Skin of body (tissue), 3 donors: ENCODE measurements at places on chromosomes 7 and 10. TPM values are rescaled to one million over a fixed set of nuclear protein-coding genes. Genes with fewer than 3 reads are reported as not detected.

DNA sequence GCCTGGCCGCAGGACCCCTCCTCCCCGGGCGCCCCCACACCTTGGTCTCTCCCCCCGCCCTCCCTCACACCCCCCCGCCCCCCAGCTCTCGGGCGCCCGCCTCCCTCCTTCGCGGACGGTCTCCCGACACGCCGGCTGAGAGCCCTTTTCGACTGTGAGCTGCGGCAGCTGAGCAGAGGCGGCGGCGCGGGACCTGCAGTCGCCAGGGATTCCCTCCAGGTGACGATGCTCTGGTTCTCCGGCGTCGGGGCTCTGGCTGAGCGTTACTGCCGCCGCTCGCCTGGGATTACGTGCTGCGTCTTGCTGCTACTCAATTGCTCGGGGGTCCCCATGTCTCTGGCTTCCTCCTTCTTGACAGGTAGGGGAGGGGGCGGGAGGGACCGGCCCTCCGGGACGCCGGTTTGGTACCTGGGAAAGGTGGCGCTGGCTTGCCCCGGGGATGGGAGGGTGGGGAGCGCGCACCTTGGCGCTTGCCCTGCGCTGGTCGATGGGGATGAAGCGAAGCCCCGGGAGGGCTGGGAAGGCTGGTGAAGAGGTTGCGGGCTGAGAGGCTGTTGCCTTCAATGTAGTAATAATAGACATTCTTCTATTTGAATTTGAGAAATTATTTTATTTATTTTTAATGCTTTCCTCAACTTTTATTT, at the start of gene BMPER:
Gene BMPER, plus strand, starts transcription at position 151 of the 644 bp plus-strand sequence. Its CDS starts 75 bp downstream, at position 226.
- no peak for DNase-seq

GRCh38 chr10:64109926-64110495, 588.8 kb downstream of the REEP3 start:
- DNase-seq, result no peak

DNA sequence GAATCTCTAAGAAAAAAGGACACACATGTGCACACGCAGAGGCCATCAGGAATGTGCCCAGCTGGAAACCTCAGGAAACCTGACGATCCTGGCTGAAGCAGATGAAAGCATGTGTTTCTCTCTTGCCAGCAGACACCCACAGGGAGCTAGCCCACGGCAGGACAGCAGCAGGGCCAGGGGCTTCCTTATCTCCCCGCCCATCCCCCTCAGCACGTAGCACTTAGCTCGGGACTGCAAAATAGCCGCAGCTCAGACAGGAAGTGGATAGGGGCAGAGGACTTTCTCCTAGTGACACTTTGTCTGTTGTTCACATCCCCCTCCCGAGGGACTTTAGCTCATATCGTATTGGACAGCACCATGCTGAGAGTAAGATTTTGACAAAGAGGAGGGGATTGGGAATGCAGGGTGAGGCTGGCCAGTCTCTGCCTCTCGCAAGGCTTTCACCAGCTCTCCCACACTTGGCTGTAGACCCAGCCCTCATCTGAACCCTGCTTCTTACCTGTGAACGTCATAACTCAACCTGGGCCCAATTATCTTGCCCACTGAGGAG, 63.8 kb downstream of the MKI67 start:
- DNase-seq, result no peak

- DNase-seq, result no peak
These were observed 64.6 kb upstream of the MACROH2A2 start for GRCh38 chr10:69988094-69988493.

DNA sequence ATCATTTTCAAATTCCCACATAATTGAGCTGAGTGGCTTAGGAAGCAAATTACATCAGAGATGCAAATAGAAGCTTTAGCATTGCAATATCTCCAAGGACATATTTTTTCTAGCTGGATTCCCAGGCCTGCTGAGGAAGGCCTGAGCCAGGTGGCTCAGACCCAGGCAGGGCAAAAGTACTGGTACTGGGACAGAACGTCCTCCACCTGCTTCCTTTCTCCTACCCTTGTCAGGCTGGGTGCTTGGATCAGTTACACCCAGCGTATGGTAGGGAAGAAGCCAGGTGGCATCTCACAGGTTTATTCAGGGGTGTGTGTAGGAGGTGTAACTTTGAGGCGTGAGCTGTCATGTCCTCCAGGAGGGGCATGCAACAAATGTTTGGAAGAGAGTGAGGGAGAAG, 3.0 kb upstream of the PANK1 start:
- DNase-seq, result no peak

DNA sequence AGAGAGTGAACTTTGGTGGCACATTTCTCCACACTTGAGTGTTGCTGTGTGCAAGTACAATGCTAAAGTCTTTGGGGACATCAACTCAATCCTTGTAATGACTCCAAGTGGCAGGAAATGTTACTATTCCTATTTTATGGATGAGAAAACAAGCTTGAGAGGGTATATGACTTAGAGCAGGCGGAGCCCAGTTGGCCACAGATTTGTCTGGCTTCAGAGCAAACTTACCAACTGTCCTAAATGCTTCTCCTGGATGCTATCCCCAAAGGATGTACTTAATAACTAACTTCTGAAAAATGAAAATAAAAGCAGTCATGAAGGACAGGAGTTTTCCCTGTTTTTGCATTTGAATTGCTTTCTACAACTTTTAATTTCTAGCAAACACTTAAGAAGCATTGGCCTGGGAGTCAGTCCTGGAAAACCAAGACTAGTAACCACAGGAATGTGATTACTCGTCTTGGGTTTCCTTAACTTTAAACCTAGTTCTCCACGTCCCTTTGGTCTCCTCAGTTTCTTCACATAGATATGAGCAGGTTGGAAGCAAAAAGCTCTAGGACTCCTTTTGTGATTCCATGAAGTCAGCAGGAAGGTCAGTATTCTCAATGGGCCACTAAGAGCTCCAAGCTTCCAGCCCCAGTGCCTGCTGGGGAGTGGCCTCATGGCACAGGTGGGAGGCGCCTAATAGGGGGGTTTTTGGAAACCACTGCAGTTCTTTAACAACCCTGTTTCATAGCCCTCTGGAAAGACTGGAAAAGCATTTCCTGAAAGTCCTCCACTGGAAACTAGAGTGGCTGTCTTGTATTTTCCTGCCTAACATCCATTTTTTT, 140.8 kb downstream of the GLCCI1 start:
- no peak for DNase-seq

DNA sequence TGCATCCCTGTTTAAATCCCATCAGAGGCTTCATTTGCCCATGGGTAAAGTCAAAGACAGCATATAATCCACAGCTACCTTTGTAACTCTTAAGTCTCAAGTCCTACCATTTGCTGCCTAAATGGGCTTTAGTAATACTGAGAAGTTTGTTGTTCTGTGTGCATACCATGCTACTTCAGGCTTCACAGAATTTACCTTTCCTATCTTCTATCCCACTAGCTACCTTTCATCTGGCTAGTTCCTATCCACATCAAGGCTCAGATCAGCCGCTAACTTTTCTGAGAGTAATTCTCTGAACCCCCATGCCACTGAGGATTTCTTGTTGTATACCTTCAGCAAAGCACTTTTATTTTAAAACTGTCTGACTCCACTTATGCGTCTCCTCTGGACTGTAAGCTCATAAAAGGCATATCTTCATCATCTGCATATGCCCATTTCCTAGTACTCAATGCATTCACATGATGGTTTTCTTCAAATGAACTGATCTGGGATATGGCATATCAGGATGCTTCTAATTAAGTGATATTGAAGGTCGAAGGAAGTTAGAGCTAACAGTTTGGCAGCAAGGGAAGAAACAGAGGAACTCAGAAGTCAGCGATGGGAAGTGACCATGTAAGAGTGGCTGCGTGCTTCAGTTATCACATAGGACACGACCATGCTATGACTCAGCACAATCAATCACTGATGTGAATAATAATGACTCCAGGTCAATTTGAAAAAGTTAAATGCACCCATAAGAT, 283.9 kb upstream of the DKK1 start:
- DNase-seq, result no peak

- DNase-seq, result no peak
These were observed 29.2 kb downstream of the CALML5 start for GRCh38 chr10:5470062-5470751.

DNA sequence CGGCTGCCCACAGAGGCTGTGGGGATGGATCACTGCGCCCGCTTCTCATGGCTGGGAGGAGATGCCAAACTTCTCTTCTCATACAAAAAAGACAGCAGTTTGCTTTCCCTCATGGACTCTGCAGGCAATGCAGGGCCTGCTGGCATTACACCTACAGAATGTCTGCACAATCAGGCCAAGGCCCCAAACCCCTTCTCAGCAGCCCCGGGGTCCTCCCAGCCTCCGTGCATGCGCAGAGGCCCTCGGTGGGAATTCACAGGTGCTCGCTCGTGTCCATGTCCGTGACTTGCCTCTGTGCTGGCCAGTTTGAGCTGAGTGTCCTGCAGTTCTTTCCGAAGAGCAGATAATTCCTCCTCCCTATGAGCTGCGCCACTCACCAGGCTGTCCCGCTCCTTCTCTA, 63.6 kb downstream of the SPDYE5 start:
- DNase-seq, result no peak

- DNase-seq, result no peak
These were observed 284.9 kb upstream of the COBL start for GRCh38 chr7:51601461-51601860.

- no peak for DNase-seq
These were observed 56.2 kb downstream of the ARMC3 start for GRCh38 chr10:22984066-22984465.

DNA sequence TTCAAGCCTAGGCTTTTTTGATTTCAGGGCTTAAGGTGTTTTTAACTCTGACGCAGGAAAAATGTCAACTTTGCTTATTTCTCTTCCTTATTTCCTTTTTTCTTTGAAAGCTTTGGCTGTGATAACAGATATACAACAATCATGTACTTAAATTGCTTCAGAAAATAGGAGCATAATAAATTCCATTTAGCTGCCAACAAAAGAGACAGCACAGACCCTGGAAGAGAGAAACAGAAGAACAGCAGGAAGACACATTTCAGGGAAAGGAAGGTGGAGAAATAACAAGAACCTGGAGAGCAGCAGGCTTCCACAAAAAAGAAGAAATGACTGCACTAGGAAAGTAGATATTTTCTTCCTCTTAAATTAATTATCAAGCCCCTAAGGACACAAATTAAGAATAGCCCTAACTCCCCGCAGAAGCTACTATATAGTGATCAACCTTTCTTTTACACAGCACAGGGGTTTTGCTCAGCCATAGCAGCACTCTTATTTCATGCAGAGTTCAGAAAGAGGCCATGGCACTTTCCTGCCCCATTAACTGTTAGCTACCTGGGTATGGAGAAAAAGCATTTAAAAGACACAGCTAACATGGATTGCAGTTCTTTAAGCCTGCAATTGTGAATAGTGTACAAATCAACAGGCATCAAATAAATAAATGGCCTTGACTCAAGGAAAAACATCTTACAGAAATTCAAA, 61.5 kb downstream of the IQUB start:
- no peak for DNase-seq

- DNase-seq, result no peak
These were observed 102.1 kb downstream of the GAD2 start for GRCh38 chr10:26318672-26319071.

GRCh38 chr7:136061433-136061832, 84.3 kb upstream of the MTPN start:
- no peak for DNase-seq

GRCh38 chr10:103333934-103334520, 16.9 kb downstream of the PCGF6 start:
- no peak for DNase-seq

The CACNB2 gene
- total RNA-seq, result 2.6 TPM

The ACSM6 gene
- 4.5 TPM for total RNA-seq

The NPY4R gene
- total RNA-seq, result 0.10 TPM

The RBAK gene
- total RNA-seq, result 14.4 TPM

The CUBN gene
- total RNA-seq, result 18.1 TPM

The ASB10 gene
- total RNA-seq, result 0.69 TPM

The CABCOCO1 gene
- total RNA-seq, result 2.0 TPM

The SPDYE11 gene
- total RNA-seq, result 0.10 TPM
